ENCODE measurements at places on chromosomes 2 and 18.

DNA sequence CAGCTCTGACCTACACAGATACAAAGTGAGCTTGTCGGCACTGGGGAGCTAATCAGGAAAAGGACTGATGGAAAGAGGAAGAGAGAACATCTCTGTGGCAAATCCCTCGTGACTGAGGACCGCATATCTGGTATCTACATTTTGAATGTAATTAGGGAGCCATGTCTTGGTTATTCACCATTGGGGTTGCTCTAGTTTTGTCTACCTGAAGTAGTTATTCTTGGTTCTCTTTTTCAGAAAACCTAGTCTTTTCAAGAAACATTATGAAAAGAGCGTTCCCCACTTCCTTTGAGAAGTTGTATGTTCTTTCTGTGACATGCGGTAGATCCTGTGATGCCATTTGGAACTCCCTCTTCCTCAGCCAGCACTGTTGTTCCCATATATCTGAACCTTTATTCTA lies 104.4 kb downstream of the DOCK10 start:
- DNase-seq, result no peak

GRCh38 chr2:19580830-19581229 lies 222.4 kb upstream of the OSR1 start:
- no peak for DNase-seq

DNA sequence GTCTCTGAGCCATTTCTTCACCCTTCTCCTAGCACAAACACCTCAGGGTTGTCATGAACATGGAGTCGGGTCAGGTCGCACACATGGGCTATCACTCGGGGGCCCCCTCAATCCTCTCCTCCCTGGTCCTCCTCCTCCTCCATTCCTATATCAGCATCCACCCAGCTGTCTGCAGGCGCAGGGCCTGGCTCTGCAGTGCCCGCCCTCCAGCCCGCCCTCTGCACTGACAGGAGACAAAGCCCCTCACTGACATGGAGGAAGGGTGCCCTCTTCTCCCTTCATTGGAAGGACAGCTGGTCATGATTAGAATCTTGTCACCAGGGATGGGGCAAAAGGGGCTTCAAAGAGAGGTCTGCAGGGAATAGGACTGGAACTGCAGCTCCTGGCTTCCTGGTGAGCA lies 21.7 kb downstream of the HS1BP3 start:
- no peak for DNase-seq

DNA sequence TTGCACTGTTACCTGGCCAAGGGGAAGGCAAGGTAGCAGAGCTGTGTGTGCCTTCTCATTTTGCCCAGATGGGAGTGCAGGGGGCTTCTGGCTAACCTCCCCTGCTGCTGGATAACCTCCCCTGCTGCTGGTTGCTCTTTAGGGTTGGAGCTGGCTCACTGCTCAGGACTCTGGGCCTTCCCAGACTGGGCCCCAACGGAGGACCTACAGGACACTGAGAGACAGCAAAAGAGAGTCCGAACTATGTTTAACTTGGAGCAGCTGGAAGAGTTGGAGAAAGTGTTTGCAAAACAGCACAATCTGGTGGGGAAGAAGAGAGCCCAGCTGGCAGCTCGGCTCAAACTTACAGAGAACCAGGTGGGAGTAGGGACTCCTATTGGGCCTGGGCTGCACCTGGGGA lies 5.8 kb upstream of the SMYD5 start:
- no peak for DNase-seq

DNA sequence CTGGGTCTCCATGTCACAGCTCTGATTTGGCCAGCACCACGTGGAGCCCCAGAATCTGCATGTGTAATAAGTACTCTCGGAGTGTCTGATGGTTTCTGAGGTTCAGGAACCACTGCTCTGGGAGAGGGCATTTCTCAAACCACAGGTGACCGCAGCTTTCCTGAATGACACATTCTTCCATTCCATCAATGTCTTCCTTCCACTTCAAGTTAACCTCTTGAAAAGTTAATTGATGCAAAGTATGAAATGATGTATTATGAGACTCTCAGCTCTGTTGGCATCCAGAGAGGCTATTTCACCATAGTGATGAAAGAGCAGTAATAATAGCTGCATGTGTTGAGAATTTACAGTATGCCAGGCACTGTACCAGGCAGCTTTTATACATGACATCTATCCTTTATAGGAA lies 61.3 kb upstream of the CRIM1 start:
- DNase-seq, result no peak
